ENCODE measurements at places on chromosomes 5 and 9.

GRCh38 chr5:127602896-127603844, 45.7 kb upstream of the CTXN3 start:
- H3K27me3 ChIP-seq = peaks cover 14% of the 10 kb centered on the region
- DNase-seq = no peak
- no peaks in the 10 kb centered on the region for H3K4me1 ChIP-seq
- peaks cover 3% of the 10 kb centered on the region for H3K36me3 ChIP-seq
- no peak overlapping the region for H3K4me3 ChIP-seq

- no peak overlapping the region for H3K27ac ChIP-seq
- no peaks in the 10 kb centered on the region for H3K4me1 ChIP-seq
- no peaks in the 10 kb centered on the region for H3K36me3 ChIP-seq
- H3K27me3 ChIP-seq = no peaks in the 10 kb centered on the region
- no peak overlapping the region for H3K4me3 ChIP-seq
Measured at GRCh38 chr5:145375521-145375920, 459.6 kb downstream of the PRELID2 start.

GRCh38 chr9:8549214-8549613, 749.6 kb upstream of the DMAC1 start:
- H3K27me3 ChIP-seq = no peaks in the 10 kb centered on the region
- no peak for DNase-seq
- no peak overlapping the region for H3K4me3 ChIP-seq

- peaks cover 2% of the 10 kb centered on the region for H3K36me3 ChIP-seq
- H3K4me1 ChIP-seq = no peaks in the 10 kb centered on the region
- H3K27me3 ChIP-seq = no peaks in the 10 kb centered on the region
- no peak overlapping the region for H3K27ac ChIP-seq
- no peak for DNase-seq
- H3K4me3 ChIP-seq = no peak overlapping the region
Measured at GRCh38 chr5:146662229-146662628, 146.2 kb upstream of the GPR151 start.

- DNase-seq = no peak
- peaks cover 22% of the 10 kb centered on the region for H3K4me1 ChIP-seq
- no peak overlapping the region for H3K4me3 ChIP-seq
- peaks cover 8% of the 10 kb centered on the region for H3K36me3 ChIP-seq
Measured at GRCh38 chr9:112065806-112066606, 109.1 kb downstream of the SUSD1 start.

GRCh38 chr5:79936002-79936645, 54.9 kb downstream of the MTX3 start:
- no peaks in the 10 kb centered on the region for H3K36me3 ChIP-seq
- peaks cover 10% of the 10 kb centered on the region for H3K27me3 ChIP-seq
- H3K4me1 ChIP-seq = no peaks in the 10 kb centered on the region
- H3K27ac ChIP-seq = no peak overlapping the region
- no peak for DNase-seq

GRCh38 chr9:69516353-69517322, 155.5 kb downstream of the APBA1 start:
- H3K4me1 ChIP-seq = no peaks in the 10 kb centered on the region
- no peak for DNase-seq
- no peak overlapping the region for H3K27ac ChIP-seq
- H3K4me3 ChIP-seq = no peak overlapping the region
- H3K36me3 ChIP-seq = no peaks in the 10 kb centered on the region
- H3K27me3 ChIP-seq = peaks cover 13% of the 10 kb centered on the region

DNA sequence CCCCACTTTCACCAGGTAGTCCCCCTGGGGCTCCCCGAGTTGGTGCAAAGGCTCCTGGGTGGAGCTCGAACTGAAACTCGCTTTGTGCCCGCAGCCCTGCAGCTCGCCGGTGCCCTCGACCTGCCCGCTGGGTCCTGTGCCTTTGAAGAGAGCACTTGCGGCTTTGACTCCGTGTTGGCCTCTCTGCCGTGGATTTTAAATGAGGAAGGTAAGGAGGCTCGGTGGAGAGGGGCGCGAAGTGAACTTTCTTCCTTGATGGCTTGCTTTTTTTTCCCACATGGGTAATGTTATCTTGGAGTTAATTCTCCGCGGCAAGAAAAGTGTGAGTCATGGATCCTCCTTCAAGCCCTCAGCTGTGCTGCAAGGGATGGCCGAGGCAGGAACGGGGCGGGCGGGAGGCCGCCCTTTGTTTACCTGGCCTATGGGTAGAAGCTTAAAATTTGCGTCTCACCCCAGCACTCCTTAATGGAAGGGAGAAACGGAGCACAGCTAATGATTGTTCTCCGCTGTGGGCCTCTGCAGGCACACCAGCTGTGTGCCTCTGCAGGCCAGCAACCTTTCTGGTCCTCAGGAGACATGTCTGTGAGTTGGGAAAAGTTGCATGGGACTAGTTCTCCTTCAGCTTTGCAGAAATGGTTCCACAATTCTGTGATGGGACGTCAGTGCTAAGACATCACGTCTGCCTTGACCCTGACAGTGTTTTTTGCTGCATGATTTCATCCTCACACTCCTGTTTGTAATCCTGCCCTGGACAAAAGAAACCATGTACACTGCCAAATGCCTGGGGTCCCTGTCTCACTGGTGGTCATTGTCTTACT, 1.1 kb downstream of the MAMDC2 start:
- DNase-seq = no peak
- H3K4me1 ChIP-seq = peaks cover 10% of the 10 kb centered on the region
- H3K36me3 ChIP-seq = no peaks in the 10 kb centered on the region

DNA sequence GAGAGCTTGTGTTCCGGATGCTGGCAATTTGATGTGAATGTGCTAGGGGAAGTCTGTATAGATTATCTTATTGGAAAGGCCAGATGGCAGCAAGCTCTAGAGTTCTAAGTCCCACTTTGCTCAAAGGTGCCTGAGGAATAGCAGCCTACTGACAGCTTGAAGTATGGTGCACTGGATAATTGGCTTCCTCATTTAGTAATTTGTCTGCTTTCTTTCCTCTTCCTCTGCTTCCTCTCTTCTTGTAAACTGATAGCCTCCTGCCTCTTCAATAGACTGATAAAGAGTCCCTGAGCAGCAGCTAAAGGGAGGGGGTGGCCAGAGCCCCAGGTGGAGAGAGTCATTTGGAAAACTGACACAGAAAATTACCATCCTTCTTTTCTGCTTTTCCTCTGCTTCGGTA, 177.3 kb downstream of the FGF1 start:
- H3K27ac ChIP-seq = no peak overlapping the region
- H3K36me3 ChIP-seq = no peaks in the 10 kb centered on the region
- peaks cover 21% of the 10 kb centered on the region for H3K27me3 ChIP-seq
- no peak for DNase-seq

GRCh38 chr9:90996154-90997065, 194.8 kb downstream of the SYK start:
- no peaks in the 10 kb centered on the region for H3K27me3 ChIP-seq
- no peak for DNase-seq
- H3K4me3 ChIP-seq = no peak overlapping the region
- no peaks in the 10 kb centered on the region for H3K36me3 ChIP-seq

- H3K27me3 ChIP-seq = no peaks in the 10 kb centered on the region
- no peak overlapping the region for H3K27ac ChIP-seq
- no peaks in the 10 kb centered on the region for H3K36me3 ChIP-seq
- no peak overlapping the region for H3K4me3 ChIP-seq
- DNase-seq = no peak
Measured at GRCh38 chr5:33244441-33245150, 196.2 kb upstream of the TARS1 start.

DNA sequence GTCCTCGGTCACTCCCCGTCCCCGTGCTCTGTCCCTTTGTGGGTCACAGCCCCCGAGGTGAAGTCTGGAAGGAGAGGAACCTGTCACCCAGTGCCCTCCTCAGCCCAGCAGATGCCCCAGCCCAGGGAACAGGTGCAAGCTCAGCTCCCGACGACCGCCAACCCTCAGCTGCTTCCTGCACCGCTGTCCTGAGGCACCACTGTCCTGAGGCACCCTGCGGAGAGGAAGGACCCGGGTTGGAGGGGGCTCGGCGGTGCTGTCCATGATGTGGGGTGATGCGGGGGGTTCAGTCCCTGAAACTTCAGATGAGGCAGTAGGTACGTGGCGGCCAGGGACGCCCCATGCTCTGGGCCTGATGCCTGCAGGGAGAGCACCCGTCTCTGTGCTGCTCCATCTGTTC, 81.4 kb downstream of the COL5A1 start:
- peaks cover 12% of the 10 kb centered on the region for H3K27me3 ChIP-seq
- H3K4me3 ChIP-seq = no peak overlapping the region
- no peak for DNase-seq
- no peak overlapping the region for H3K27ac ChIP-seq
- H3K36me3 ChIP-seq = no peaks in the 10 kb centered on the region
- H3K4me1 ChIP-seq = no peaks in the 10 kb centered on the region

DNA sequence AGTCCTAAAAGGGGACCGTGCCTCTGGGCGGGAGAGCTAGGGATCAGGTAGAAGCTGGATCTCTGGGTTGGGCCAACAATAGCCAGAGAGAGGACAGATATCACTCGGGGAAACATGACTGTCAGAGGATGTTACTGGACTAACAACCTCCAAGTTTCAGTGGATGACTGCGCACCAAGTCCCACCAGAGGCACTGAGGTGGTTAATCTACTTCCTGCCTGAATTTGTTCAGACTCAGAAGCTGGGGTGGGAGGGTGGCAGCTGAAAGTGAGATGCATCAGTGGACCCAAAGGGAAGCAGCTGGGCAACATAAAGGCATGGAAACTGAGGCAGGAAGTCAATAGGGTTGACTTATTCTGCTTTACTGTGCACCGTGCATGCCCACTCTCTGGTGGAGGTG, 130.1 kb upstream of the SLC44A1 start:
- peaks cover 13% of the 10 kb centered on the region for H3K27me3 ChIP-seq
- H3K27ac ChIP-seq = no peak overlapping the region
- H3K4me3 ChIP-seq = no peak overlapping the region

DNA sequence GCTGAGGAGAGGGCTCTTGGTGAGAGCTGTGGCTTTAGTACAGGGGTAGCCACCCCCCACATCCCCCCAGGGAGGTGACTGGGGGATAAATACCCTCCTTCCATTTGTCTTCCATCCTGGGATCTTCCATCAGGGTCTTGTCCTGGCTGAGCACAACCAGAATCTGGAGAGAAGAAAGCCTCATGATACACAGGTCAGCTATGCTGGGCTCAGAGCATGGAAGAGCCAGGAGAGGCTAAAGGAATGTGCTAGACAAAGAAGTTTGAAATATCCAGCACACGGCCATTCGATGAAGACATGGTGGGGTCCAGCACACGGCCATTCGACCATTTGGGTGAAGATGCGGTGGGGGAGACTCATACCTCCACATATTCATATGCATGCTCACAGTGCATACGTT, 30.0 kb downstream of the ROPN1L start:
- H3K27me3 ChIP-seq = peaks cover 10% of the 10 kb centered on the region
- H3K36me3 ChIP-seq = no peaks in the 10 kb centered on the region
- H3K4me3 ChIP-seq = no peak overlapping the region
- DNase-seq = no peak

DNA sequence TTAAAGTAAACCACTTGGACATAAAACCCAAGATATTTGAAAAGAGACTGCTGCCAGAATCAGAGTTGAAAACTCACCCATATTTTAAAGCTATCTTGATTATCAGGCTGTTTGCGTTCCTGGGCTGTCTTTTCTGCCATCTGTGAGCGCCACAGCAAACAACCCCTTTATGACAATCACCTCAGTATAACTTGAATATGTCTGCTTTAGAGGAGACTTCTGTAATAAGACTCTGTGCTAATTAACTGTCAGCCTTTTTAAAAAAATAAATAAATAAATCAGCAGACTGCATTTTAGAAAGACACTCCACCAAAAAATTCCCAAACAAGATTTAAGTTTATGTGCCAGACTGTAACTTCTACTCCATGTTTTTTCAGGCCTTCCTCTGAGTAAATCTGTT, 375.7 kb upstream of the CCNH start:
- no peak overlapping the region for H3K4me3 ChIP-seq
- H3K36me3 ChIP-seq = no peaks in the 10 kb centered on the region
- peaks cover 10% of the 10 kb centered on the region for H3K27me3 ChIP-seq
- H3K27ac ChIP-seq = no peak overlapping the region
- no peaks in the 10 kb centered on the region for H3K4me1 ChIP-seq

GRCh38 chr9:113675475-113675941, 200.6 kb upstream of the ZNF618 start:
- H3K4me3 ChIP-seq = no peak overlapping the region
- H3K36me3 ChIP-seq = no peaks in the 10 kb centered on the region
- DNase-seq = no peak
- H3K4me1 ChIP-seq = peaks cover 6% of the 10 kb centered on the region
- no peak overlapping the region for H3K27ac ChIP-seq

GRCh38 chr5:71695071-71695470, 24.0 kb upstream of the CARTPT start:
- H3K27ac ChIP-seq = no peak overlapping the region
- peaks cover 6% of the 10 kb centered on the region for H3K4me1 ChIP-seq
- no peak for DNase-seq
- H3K4me3 ChIP-seq = no peak overlapping the region
- H3K36me3 ChIP-seq = peaks cover 2% of the 10 kb centered on the region
- peaks cover 13% of the 10 kb centered on the region for H3K27me3 ChIP-seq

GRCh38 chr9:79287708-79288290, 284.0 kb upstream of the TLE4 start:
- no peaks in the 10 kb centered on the region for H3K4me1 ChIP-seq
- no peak for DNase-seq
- no peaks in the 10 kb centered on the region for H3K27me3 ChIP-seq
- H3K27ac ChIP-seq = no peak overlapping the region
- H3K36me3 ChIP-seq = no peaks in the 10 kb centered on the region

GRCh38 chr9:2107906-2108451, 92.8 kb downstream of the SMARCA2 start:
- peaks cover 70% of the 10 kb centered on the region for H3K36me3 ChIP-seq
- no peak for DNase-seq
- H3K27ac ChIP-seq = no peak overlapping the region
- H3K27me3 ChIP-seq = no peaks in the 10 kb centered on the region
- H3K4me3 ChIP-seq = no peak overlapping the region
- H3K4me1 ChIP-seq = peaks cover 5% of the 10 kb centered on the region

GRCh38 chr5:86861512-86861911, 243.8 kb downstream of the COX7C start:
- H3K4me3 ChIP-seq = no peak overlapping the region

DNA sequence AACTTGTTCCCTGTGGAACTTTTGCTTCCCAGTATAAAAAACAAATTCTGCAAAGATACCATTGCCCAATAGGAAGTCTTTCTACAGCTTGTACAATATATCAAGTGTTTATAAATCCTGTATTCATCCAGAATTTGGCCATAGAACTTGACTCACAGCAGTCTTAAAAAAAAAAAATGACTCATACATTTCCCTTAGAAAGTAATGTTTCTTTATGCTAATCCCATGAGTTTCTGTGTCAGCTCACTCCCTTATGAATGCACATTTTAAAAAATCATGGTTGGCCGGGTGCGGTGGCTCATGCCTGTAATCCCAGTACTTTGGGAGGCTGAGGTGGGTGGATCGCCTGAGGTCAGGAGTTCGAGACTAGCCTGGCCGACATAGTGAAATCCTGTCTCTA, 89.3 kb upstream of the DMRT1 start:
- H3K36me3 ChIP-seq = no peaks in the 10 kb centered on the region
- H3K27me3 ChIP-seq = no peaks in the 10 kb centered on the region
- peaks cover 35% of the 10 kb centered on the region for H3K4me1 ChIP-seq
- no peak overlapping the region for H3K27ac ChIP-seq
- DNase-seq = no peak
- no peak overlapping the region for H3K4me3 ChIP-seq

Measured in central memory CD8-positive, alpha-beta T cell (primary cell).